Neural progenitor cell (in vitro differentiated cells): ENCODE measurements at places on chromosomes 3 and 15. TPM values are rescaled to one million over a fixed set of nuclear protein-coding genes. Genes with fewer than 3 reads are reported as not detected.

DNAH12 gene
- 0.02 and 0.03 TPM in 2 replicates for total RNA-seq

GRCh38 chr3:136939489-136939888, 18.3 kb upstream of the IL20RB start:
- no peak for DNase-seq

DNA sequence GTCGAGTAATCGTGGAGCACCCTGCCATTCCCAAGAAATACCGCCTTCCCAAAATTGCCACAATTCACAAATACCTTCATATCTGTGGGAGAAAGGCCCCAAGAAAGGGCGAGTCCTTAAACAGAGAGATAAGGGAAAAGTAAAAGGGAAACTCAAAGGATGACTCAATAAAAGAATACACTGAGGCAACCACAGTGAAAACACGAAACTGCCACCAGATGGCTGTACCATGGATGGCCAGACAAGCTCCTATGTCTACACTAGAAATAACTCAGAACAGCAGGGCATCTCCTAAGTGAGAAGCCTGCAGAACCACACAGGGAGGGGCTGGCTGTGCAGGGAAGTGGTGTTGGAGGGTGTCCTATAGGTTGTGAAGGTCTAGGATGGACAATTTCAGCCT, 25.0 kb downstream of the SRGAP3 start:
- DNase-seq, result no peak

DNA sequence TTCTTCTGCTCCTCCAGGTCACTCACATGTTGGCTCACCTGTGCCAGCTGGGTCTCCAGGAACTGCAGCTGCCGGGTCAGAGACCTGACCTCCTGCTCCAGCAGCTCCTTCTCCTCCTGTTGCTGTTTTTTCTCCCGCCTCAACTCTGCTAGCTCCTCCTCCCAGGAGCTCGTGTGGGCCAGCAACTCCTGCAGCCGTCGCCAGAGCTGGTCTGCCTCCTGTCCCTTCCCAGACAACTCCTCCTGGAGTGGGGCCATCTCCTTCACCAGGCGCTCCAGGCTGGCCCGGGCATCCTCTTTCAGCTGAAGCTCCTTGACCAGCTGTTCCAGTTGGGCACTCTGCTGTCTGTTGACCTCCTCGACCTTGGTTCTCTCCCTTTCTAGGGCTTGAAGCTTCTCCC, 24.5 kb downstream of the CXCR6 start:
- no peak for DNase-seq

GRCh38 chr3:118641608-118642007, 393.0 kb downstream of the IGSF11 start:
- DNase-seq, result peak; percentile 77

GRCh38 chr3:32885283-32885901, 66.1 kb upstream of the CCR4 start:
- DNase-seq, result no peak

GRCh38 chr3:126022741-126023359, 53.9 kb downstream of the ROPN1B start:
- DNase-seq, result no peak

DNA sequence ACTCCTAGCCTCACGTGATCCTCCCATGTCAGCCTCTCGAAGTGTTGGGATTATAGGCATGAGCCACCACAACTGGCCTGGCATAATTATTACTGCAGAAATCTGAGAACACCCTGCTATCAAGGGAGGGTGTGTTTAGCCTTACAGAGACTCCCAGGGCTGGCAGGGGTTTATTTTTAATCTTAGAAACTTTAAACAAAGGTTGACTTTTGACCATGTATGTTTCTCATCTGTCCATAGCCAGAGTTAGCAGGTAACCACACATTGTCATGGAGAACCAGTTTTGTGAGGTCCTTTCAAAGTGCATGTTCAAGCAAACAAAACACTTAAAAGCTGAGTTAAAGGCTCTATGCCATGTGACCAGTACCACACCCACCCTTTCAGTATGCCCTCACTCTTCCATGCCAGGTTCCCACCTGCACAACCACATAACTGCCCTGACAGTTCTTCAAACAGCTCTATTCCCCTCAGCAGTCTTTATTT, 11.1 kb downstream of the SIAH2 start:
- no peak for DNase-seq

DNA sequence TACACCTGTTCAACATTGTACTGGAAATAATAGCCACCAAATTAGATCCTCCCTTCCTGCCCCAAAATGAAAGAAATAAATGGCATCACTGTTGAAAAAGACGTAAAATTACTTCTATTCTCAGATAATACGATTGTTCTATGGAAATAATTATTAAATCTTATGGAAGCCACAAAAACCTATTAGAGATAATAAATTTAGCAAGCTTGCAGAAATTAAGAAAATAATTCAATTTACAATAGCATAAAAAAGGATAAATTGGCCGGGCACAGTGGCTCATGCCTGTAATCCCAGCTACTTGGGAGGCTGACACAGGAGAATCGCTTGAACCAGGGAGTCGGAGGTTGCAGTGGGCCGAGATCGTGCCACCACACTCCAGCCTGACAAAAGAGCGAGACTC, 57.8 kb downstream of the PPCDC start:
- DNase-seq, result no peak

AADACL2 gene
- total RNA-seq, result not detected in 2 replicates

PLA2G4E gene
- total RNA-seq, result not detected in 2 replicates

NEK10 gene
- 0.54 and 1.1 TPM in 2 replicates for total RNA-seq
